ENCODE measurements at places on chromosomes 3 and 15.
A peak's percentile ranks its signal among the peaks of the same experiment; 100 is the strongest.

DNA sequence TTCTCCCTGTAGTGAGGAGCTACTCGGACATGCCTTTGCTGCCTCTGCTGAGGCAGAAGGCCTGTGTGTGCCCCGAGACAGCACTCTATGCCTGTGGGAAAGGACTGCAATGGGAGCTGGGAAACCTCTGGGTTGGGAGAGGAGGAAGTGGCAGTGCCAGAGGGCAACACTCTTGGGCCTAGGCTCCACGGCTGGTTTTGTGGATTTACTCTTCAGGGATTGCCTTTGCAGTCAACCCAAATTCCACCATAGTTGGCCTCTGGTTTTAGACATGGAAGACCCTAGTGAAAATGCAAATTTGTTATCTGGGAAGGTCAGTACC lies 46.8 kb downstream of the ITGA11 start:
- no peak for DNase-seq

GRCh38 chr15:69562116-69562515 lies 109.5 kb downstream of the RPLP1 start:
- DNase-seq: no peak

GRCh38 chr15:48367483-48367882 lies 36.3 kb downstream of the DUT start:
- DNase-seq: no peak

GRCh38 chr15:84772467-84772866 lies 24.1 kb downstream of the ZNF592 start:
- no peak for DNase-seq

DNA sequence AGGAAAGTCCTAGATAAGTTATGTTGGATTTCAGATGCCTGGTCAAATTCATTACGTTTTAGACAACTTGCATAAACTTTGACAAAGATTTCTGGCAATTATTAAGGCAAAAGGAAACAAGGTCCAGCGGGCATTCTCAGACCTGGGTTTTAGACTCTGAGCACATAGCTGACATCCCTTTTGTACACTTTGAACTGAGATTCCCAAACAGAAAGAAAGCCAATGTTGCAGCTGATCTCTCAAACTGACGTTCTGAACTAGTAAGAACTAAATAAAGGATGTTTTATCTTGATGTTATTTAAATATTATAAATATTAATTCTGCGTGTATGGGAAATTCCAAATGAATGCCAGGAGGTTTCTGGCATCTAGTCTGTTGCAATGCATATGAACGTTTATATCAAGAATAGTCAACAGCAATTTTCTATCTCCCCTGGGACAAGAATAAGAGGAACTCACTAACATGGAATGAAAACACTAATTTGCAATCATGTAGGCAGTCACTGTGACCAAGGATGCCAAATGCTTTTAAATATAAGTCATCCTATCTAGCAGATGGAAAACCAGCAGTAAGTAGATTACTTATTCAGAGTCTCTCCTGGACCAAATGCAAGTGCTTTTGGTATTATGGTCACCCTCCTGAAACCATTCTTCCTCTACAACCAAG lies 202.1 kb downstream of the GREM1 start:
- DNase-seq: no peak

- no peak for DNase-seq
These were observed 66.4 kb downstream of the ASTE1 start for GRCh38 chr3:130960139-130960795.

- no peak for DNase-seq
These were observed 40.5 kb upstream of the LDHAL6B start for GRCh38 chr15:59166166-59166565.

- no peak for DNase-seq
These were observed at the start of the genes CCR5AS and CCRL2 for GRCh38 chr3:46406788-46407611. TSS of gene CCR5AS (minus strand) at chr3:46407066. TSS of gene CCRL2 (plus strand) at chr3:46407259. CDS start at chr3:46408080, 821 bp downstream.

DNA sequence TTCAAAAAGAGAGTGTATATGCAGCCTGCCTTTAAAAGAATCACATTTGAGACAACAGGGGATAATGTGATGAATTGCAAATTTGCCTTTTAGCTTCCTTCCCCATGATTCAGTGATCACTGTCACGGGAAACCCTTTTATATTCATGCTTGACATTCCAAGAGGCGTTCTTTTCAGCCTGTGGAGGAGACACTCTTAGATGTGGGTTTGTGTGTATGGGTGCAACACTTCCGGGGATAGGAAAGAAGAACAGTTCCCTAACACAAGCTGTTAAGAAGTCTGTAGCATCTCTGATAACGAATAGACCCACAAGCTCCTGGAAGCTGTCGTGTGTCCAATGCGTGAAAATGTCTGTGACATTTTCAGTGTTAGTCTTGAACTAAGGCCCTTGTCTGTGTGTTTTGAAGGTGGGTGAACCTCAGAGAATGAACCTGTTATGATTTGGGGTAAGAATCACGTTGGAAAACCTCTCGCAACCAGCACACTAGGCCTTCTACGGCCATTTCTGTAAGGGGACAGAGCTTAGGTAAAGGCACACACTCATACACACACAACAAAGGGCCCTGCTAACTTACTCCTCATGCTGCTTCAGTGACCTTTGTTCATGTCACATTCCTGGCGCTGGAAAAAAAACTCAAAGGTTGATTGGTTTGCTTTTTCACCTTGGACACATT lies 229.2 kb upstream of the ST8SIA2 start:
- DNase-seq: no peak

DNA sequence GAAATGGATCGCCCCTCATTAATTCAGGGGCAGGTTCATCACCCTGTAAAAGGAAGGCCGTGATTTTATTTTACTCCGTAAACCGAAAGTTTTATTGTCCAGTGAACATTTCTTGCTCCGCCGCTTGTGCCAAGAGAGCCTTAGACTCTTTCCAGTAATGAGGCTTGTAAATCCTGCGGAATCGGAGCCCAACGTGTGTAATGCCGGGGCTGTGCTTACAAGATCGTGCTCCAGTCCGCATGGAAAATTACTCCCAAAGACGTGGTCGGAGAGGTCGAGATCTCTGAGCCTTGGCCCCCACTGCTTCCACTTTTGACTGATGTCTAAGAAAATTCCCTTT lies 649 bp upstream of the PLOD2 start:
- peak; percentile 72 for DNase-seq

DNA sequence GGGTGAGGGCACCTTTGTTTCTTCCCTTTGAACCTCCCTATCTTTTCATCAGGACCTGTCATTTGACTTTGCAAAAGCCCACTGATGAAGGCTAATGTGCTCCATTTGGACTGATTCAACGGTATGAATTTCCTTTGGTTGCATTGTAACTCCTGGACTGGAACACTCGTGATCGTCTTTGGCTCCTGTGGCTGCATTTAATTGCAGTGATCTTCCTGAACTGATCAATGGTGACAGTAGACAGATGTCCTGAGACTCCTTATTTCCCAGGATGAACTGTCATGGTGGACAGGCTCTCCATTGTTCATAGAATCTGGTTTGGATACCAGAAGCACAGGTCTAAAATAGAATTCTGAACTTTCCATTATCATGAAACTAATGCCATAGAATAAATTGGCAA lies 224.8 kb upstream of the GAP43 start:
- no peak for DNase-seq

DNA sequence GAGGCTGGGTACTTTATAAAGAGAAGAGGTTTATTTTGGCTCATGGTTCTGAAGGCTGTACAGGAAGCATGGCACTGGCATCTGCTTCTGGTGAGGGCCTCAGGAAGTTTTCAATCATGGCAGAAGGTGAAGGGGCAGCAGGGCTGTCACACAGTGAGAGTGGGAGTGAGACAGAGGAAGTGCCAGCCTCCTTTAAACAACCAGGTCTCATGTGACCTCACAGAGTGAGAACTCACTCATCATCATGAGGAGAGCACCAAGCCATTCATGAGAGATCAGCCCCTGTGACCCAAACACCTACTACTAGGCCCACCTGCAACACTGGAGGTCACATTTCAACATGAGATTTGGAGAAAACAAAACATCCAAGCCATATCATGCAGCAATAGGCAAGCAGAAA lies 9.3 kb upstream of the RFTN1 start:
- DNase-seq: no peak

DNA sequence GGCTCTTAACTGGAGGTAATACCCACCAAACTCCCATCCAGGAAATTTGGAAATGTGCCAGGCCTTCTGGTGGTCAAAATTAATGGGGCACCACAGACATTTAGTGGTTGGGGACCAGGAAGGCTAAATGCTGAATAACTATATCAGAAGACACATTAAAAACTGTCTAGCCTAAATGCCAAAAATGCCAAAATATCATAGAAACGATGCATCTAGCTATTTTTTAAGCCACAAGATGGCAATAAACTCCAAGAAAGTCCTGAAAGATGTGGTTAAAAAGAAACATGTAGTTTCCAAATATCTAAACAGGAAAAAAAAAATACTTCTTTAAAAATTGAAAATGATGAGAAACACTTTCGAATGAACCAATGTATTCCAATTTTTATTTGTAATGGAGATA lies 19.9 kb downstream of the CCDC14 start:
- DNase-seq: peak; percentile 60

GRCh38 chr3:30826531-30826942 lies 67.9 kb downstream of the GADL1 start:
- no peak for DNase-seq

- peak; percentile 27 for DNase-seq
These were observed 15.8 kb downstream of the PATL2 start for GRCh38 chr15:44695294-44695693.

DNA sequence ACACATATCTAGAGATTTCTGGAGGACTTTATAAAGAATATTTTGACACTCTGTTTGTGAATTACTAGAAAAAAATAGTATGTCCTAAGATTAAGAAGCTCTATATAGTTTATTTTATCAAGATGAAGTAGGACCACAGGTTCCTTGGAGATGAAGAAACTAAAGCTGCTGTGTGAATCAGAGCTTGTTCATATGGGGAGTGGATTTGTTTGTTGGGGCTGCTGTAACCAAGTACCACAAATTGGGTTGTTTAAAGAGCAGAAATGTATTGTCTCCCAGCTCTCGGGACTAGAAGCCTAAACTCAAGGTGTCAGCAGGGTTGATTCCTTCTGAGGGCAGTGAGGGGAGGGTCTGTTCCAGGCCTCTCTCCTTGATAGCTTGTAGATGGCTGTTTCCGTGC lies 270.6 kb upstream of the UMPS start:
- no peak for DNase-seq

DNA sequence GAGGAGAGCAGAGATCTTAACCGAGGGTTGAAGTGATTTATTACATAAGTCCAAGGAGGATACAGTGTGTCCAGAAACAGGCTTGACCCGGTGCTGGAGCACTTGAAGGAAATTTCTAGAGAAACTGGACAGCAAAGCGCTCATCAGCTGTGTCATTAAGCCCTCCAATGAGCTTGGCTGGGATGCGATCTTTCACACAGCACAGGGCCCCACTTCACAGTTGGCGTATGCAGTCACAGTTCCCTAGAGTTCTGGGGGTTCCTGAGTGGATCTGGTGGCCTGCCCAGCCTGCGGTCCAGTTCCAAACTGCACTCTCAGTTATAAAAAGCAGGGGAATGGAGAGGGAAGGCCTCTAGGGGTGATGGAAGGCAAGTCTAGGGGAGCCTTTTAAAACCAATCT lies 13.6 kb downstream of the ST8SIA2 start:
- DNase-seq: no peak

GRCh38 chr15:33150971-33151370 lies 43.5 kb downstream of the FMN1 start:
- no peak for DNase-seq

GRCh38 chr3:70111411-70111810 lies 111.9 kb downstream of the SAMMSON start:
- DNase-seq: no peak

DNA sequence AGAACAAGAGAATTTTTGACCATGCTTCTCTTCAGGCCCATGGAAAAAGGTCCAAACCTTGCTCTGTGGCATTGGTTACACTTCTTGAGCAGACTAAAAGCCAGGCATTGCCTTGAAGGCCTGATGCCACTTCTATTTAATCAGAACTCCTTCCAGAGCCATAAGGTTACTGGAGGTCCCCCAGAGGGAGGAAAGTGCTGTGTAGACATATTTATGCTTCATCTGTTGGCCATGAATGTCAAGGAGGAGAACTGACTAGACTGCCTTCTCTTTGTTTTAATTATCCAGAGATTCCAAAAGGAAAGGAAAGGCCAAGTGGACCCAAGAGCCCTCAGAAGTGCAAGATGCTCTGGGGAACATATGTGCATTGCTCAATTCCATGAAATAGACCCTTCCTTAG lies 292.6 kb upstream of the NR2E3 start:
- DNase-seq: no peak

GRCh38 chr3:18379647-18380046 lies 45.5 kb downstream of the SATB1 start:
- no peak for DNase-seq

DNA sequence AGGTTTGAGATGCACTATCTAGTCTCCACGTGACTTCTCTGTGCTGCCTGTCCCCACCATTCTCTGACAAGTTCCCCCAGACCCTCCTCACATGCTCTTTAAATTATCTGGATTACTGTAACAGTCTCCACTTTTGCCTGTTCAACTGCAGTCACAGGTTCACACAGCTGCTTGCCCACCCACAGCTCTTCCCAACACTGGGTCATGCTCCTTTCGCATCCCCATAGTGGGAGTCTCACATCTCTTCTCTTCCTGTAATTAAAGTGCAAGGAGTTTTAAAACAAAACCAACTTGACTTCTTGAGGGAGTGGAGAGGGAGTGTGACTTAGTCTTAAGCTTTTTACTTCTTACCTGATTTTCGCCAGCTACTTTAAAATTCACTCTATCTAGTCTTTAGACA lies 178.8 kb downstream of the PLCL2 start:
- no peak for DNase-seq

DNA sequence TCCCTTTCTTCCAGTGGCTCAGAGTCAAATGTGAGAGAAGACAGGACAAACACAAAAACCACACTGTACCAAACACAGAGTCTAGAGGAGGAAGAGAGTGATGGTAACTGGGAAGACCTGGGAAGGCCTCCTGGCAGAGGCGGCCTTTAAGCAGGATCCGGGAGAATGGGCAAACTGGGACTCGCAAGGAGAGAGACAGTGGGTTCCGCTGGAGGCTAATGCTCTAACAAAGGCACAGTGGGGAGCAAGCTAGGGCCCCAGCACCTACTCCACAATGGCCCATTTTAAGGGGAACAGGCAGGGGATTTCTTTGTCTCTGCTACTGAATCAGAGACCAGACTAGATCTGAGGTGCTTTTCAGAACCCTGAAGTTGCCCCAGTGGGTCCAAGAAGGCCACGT lies 81.4 kb upstream of the HES1 start:
- no peak for DNase-seq

DNA sequence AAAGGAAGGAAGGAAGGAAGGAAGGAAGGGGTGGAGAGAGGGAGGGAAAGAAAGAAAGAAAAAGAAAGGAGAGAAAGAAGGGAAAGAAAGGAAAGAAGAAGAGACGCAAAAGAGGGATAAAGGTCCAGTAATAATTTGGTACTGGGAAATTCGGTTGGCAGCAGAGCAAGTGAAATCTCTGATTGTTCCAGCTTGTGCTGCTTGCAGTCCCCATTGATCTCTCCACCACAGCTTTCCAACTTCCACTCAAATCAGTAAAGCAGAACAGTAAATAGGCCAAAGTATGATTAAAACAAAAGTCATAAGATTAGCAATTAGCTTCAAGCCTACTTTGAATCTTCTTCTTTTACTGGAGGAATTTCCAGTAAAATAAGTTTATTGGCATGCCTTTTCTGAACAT lies 357.2 kb downstream of the ROBO1 start:
- no peak for DNase-seq
